ENCODE measurements at places on chromosomes 16 and 17. TPM values are rescaled to one million over a fixed set of nuclear protein-coding genes. Genes with fewer than 3 reads are reported as not detected.
A peak's percentile ranks its signal among the peaks of the same experiment; 100 is the strongest.

The CD79B gene
- total RNA-seq: 1.5 TPM

The TNS4 gene
- total RNA-seq: 20.4 TPM

The GNG13 gene
- 0.24 TPM for total RNA-seq

- no peak for DNase-seq
Measured at GRCh38 chr17:2106308-2106955, 51.5 kb downstream of the HIC1 start.

GRCh38 chr16:21620592-21620991 is 21.2 kb downstream of the METTL9 start:
- no peak for DNase-seq

DNA sequence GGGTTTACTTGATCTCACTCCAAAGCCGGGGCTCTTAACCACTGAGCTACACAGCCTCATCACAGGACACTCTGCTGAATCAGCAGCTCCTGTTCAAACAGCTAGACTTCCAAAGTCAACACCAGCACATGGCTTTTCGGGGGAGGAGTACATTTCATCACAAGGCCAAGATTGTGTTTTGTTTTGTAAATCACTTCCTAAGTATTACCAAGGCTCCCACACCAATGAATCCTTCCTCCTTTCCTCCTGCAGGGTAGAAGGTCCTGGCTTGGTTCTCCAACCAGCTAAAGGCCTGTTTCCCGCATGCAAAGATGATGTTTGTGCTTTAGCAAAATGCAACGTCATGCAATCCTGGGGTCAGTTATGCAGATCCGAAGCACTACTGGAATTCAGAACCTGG is 152.5 kb downstream of the XYLT1 start:
- no peak for DNase-seq

- DNase-seq: no peak
Measured at GRCh38 chr17:17911001-17911613, 61.1 kb downstream of the TOM1L2 start.

GRCh38 chr16:81515281-81515680 is 70.7 kb downstream of the CMIP start:
- DNase-seq: no peak

DNA sequence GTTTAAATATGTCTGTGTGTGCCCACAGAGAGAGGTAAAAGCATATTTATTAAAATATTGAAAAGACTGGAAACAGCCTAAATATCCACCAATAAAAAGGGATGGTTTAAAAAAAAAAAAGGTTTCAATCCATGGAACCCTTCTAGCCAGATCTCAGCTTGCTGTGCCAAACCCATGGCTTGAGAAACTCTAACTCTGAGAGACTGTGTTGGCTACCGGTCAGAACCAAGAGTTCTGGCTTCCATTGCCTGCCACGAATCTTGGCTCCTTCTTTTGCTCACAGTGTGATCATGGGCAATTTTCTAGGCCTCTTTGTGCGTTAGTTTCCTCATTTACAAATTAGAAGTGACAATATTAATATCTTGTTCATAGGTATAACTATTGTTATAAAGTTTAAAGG is 201.3 kb upstream of the IRX3 start:
- no peak for DNase-seq

DNA sequence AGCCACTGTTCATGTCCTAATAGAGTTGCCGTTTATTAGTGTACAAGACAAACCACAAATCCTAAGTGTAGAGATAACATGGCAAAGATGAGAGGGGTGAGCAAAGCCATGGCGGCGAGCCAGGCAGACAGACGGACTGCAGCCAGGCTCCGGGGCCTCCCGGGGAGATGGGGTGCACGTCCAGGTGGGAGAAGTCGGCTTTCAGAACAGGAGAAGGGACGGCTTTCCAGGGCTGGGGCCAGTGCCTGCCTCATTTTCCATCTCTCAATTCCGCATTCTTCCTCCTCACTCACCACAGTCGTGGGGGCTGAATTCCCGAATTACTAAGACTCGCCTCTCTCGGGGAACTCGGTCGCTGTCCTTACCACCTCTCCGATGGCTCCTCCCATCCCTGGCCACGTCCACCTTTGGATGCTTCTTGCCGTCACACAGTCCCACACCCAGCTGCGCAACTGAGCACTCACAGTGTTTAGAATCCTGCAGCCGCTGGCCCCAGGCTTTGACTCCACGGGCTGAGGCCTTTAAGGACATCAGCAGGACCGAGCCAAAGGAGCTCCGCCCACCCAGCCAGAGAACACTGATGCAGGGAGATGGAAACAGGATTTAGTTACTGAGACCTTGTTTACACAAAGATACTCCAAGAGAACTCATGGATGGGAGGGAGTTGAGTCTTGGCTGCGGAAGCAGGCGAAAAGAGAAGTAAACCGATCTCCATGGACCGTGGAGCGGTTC is 59.7 kb downstream of the RNF112 start:
- DNase-seq: peak; percentile 66
